ENCODE measurements at places on chromosomes 16 and 17.
A peak's percentile ranks its signal among the peaks of the same experiment; 100 is the strongest.

DNA sequence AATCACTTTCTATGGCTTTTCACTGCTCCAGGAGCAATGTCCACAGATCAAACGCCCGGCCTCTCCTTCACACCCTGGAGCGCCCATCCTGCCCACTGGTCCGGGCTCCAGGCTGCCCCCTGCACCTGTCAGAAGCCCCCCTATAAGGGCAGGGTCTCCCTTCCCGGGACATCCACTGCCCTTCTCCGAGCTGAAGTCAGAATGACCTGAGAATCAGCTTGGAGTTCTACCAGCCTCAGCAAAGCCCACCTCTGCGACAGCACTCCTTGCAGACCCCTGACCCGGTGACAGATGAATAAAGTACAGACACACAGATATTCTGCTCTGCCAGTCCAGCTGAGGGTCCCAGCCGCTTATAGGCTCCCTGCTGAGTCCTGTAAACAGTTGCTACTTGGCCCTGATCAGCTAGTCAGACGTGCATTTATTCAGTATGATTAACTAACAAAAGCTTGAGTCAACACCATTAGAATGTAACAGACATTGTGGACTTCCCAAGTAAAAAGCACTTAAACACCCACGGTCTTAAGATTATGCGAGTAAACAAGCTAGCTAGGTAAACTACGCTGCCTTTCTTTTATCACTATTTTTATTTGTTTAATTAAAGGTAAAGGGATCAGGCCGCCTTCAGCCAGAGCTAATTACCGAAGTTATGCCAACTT lies 4.8 kb downstream of the SLC7A5 start:
- DNase-seq = no peak

DNA sequence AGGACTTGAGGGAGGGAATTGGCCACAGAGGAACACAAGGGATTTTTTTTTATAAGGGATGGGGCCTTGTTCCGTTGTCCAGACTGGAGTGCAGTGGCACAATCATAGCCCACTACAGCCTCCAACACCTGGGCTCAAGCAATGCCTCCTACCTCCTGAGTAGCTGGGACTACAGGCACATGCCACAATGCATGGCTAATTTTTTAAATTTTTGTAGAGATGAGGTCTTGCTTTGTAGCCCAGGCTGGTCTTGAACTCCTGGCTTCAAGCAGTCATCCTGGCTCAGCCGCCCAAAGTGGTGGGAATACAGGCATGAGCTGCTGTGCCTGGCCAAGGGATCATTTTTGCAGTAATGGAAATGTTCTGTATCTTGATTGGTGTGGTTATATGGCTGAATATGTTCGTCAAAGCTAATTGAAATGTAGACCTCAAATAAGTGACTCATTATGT lies 56.9 kb downstream of the VMP1 start:
- DNase-seq = no peak

DNA sequence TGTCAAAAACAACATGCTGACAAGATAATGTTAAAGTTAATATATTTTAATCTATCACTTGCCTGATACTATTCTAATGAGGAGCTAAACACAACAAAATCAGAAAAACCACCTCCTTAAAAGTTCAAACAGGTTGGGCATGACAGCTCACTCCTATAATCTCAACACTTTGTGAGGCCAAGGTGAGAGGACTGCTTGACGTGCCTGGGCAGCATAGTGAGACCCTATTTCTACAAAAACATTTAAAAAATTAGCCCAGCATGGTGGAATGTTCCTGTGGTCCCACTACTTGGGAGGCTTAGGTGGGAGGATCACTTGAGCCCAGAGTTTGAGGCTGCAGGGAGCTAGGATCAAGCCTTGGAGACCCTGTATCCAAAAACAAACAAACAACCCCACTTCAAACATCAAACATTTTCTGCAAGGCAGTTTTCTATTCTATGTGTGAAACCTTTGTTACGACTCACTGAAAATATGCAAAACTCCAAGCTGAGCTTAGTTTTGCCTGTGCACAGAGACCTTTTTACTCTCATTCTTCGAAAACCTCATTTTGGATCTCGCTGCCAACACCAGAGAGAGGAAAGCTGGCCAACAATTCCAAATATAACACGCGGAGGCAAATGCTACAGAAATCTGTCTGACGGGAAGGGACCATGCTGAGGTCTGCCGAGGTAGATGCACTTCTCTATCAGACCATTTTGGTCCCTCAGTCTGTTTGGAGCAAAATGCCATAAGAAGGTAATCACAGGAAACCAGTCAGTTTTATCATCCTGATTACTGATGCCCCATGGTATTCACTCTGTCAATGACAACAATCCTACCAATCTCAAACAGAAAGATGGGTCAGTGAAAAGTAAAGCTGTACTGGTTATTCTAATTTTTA lies 6.2 kb downstream of the PHF12 start:
- DNase-seq = no peak

GRCh38 chr17:67779098-67779672 lies 46.1 kb upstream of the BPTF start:
- DNase-seq = peak; percentile 19

GRCh38 chr16:4018391-4018790 lies 97.9 kb downstream of the ADCY9 start:
- DNase-seq = no peak
